ENCODE measurements at places on chromosomes 4 and X.

DNA sequence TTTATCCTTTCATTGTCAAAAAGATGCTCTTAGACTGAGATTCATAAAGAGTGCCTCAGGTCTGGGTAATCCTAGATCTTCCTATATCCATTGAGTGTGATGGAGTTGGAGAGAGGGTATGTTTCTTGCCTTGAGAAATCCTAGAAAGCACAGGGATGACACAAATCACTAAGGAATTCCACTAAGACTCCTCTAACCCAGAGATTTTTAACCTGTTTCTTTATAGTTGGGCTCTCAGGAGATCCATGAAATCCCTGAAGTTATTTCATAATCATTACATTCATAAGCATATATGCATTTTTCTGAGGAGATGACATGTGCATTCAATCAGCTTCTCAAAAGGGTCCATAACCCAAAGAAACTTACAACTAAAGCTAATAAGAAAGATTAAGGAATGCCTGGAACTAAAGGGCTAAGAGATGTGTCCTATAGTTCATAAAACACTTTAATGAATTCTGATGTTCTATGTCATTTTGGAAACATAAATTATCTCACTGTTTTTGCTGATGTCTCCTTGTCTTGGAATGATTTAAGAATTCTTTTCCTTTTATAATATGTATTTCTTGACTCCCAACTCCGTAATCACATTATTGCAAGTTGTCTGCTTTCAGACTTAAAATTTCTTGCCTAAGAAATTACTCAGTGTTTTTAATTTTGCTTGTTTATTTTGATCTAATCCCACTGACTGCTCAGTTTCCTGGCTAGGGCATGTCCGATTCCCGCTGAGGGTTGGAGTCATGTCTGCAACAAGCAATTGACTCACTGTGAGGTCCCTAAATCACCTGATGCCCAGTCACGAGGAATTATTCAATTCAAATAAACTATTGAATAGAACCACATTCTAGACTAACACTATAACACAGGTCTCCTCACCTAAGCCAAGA is 2.8 kb upstream of the AMTN start:
- DNase-seq = no peak

DNA sequence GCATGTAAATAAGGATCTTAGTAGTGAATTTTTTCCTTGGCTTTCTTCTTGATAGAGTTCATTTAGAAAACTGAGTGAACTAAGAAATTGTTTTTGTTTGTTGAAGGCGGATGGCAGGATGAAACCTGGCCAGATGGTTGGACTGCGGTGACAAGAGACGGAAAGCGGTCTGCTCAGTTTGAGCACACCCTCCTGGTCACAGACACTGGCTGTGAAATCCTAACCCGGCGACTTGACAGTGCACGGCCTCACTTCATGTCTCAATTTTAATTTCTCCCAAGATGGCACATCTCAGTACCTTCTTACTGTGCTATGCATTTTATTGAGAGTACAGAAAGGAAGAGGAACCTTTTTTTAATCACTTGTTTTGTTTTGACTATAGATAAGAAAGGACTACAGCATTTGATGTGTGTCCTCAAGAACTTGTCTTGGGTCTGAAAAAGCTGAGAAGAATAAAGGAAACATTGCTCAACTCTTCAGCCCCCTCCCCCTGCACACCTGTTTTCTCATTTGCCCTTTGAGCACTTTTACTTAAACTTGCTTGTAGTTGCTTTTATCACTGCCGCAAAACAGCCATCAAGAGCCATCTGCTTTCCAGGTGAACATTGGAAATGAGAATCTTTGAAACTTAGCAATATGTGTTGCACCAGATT is 27.4 kb downstream of the ADH5 start:
- no peak for DNase-seq

- no peak for DNase-seq
Observed at GRCh38 chr4:110484029-110484428, 8.1 kb downstream of the ENPEP start.

GRCh38 chr4:176641237-176641636 is 151.5 kb downstream of the VEGFC start:
- no peak for DNase-seq

DNA sequence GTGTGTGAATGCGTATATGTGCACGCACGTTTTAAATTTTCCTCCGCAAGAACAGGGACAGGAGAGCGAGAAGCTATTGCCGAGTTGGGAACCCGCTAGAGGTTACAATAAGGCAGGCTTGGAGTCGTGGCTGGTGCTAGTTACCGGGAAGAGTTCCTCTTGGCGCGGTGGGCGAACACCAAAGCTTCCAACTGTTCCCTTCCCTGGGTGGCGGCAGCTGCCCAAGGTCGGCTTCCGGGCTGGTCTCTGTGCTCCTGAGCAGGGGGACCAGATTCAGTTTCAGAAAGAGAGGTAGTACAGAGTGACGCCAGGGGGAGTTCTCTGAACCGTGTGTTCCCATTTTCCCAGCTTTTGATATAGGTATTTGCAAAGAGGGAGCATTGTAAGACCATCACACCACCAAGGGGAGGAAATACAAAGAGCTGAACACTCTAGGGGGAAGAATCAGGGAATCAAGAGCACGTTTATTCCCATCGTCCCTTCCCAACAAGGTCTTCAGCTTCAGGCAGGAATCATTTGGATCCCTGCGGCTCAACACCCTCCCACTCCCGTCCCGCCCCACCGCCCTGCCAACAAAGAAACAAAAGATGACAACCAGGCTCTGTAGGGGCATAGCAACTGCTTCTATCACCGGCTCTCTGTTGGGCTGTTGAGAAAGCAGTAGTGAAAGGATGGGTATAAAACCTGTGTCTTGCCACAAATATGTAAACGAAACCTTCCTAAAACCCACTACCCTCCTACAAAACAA is 113.6 kb upstream of the TEX13C start:
- DNase-seq = no peak

GRCh38 chr4:306551-306961 is 1.3 kb upstream of the ZNF732 start:
- DNase-seq = no peak

DNA sequence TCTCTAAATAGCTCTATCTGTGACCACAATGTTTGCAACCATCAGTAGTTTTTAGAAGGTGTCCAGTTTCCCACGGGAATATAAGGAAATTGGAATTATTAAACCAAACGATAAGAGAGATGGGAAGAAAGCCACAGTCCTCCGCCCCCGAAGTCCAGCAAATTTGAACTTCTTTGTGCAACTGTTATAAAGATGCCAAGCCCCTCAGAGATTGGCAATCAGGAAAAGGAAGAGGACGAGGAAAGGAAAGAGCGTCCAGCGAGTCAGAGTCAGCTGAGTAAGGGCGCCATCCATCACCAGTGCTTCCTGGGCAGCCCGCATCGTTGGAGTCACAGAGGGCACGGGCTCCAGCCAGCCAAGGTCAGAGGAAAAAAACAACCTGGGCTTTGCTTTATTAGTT is 35.7 kb downstream of the LDB2 start:
- no peak for DNase-seq

GRCh38 chrX:139506333-139506732 is 24.2 kb upstream of the F9 start:
- no peak for DNase-seq

DNA sequence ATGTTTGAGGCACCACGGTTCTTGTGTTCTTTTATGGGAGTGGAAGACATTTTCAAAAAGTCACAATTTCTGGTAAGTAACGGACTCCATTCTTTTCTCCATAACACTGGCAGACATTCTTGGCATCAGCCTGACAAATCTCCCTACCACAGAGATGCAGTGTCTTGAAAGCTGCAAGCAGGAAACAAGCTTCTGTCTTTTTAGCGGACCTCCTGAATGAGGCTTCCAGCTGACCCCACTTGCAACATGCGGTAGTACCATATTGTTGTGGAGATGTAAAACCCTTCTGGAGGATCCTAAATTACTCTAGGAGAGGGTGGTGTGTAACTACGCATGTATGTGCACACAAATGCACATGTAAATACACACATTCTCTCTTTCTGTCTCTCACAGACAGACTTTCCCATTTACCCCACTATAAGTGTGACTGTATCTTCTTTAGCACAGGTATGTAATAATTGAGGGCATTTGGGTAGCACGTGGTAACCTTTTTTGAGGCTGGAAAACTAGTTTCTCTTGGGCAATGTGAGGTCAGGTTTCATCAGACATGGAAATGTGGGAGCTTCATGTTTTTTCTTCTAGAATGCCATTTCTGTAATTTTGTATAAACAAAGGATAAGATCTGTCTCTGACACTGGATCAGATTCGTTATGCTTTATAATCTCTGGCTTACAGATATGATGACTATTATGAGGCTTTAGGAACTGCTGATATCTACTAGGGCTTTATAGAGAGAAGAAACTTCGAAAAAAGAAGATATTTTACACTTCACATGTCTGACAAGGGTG is 130.1 kb downstream of the MGST2 start:
- DNase-seq = no peak

DNA sequence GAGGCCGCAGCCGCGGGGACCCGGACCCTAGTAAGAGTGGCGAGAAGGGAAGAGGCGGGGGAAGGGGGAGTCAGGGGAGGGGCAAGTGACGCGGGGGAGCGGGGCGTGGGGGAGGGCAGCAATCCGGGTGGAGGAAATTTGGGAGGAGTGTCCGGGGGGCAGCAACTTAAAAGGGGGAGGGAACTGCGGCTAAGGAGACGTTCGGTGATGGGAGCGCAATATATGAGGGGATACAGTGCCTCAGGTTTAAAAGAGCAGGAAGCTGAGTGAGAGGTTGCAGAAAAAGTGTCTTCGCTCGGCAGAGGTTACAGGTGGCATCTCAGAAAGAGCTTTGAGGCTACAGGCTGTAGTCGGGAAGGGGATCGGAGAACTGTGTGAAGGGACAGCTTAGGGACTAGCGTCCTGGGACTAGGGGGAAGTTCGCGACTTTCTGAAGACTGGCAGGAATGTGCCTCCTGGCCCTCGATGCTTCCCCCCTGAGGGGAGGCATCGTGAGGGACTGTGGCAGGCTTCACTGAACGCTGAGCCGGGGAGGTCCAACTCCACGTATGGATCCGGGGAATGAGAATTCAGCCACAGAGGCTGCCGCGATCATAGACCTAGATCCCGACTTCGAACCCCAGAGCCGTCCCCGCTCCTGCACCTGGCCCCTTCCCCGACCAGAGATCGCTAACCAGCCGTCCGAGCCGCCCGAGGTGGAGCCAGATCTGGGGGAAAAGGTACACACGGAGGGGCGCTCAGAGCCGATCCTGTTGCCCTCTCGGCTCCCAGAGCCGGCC is 519 bp downstream of the FOXO4 start:
- DNase-seq = no peak

GRCh38 chr4:160595646-160596045 is 1492.8 kb downstream of the RAPGEF2 start:
- DNase-seq = no peak

DNA sequence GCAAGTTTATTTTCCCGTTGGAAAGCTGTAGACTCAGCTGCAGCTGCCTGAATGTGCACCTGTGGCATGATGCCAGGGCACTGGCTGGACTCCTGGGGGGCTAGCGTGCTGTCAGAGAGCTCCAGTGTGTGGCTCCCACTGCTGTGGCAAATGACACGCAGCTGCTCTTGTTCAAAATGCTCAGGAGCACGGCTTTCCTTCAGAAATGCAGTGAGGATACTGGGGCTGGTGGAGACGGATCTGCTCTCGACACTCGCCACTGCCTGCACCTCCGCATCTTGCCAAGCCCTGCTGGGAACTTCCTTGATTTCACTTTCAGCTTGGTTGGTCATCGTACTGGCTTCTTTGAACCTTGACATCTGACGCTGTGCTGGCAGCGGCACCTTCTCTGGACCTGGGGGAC is 58.7 kb downstream of the GPRIN3 start:
- DNase-seq = no peak

DNA sequence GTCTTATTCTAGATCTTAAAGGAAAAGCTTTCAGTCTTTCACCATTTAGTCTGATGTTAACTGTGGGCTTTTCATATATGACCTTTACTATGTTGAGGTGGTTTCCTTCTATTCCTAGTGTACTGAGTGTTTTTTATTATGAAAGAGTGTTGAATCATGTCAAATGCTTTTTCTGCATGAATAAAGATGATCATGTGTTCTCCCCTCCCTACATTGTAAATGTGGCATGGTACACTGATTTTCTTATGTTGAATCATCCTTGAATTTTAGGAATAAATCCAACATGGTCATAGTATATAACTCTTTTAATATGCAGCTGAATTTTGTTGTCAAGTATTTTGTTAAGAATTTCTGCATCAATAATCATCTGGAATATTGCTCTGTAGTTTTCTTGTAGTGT is 4.3 kb downstream of the CLGN start:
- no peak for DNase-seq

- peak; percentile 78 for DNase-seq
Observed at GRCh38 chr4:145299380-145300076, 119.1 kb upstream of the OTUD4 start.

- DNase-seq = no peak
Observed at GRCh38 chr4:79198951-79199587, 126.8 kb downstream of the NAA11 start.

DNA sequence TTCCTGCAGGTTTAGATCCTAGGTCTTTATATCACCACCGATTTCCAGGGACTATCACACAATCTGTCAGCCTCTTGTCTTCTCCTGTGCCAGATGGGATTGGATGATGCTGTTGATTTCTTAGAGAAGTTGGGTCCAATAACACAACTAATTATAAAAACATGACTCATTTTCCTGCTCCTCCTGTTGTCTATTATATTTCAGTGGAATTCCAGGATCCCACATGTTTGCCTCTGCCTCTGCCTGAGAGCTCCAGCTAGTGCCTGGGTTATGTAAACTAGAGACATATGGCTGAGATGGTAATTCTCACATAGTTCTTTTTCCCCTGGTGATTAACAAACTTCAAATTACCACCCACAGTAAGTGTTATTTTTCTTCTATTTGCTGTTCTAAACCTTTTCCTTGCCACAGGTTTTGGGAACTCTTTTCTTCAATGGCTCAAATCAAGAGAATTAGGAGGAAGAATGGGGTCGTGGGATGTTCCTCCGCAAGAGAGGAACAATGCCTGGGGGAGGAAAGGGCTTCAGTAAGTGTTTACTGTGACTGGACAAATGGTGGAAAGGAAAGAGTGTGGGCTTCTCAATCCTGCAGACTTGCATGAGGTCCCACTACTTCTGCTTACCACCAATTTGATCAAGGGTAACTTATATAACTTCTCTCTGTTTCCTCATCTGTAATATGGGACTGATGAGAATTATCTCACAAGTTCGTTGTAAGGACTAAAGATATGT is 3.4 kb upstream of the HOPX start:
- no peak for DNase-seq
